RPMI8226 (cell line): ENCODE measurements at places on chromosomes 2 and 18.

DNA sequence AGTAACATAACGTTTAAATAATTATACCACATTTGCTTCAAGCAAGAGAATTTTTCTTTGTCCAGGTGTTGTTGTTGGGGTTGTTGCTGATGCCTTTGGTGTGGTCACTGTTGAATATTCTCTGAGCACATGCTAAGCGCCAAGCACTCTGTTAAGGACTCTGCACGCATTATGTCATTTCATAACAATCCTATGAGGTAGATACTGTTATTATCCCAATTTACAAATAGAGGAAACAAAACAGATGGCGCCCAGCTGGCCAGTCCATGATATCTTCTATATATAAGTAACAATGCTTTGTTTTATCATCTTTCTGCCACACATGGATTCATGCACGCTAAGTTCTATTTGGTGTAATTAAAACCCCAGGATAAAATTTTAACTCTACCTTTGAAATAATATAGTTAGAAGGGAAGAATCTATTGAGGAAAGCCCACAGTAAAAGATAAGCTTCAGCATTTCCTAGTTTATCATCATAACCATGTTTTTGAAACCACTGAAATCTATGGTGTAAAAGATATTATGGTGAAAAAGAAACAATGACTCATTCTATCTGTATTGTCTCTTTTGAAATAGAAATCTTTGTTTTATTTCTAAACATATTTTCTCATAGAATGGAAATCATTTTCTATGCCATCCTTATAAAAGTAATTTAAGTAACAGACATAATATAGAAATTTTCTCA lies 199.7 kb downstream of the PID1 start:
- DNase-seq = no peak

DNA sequence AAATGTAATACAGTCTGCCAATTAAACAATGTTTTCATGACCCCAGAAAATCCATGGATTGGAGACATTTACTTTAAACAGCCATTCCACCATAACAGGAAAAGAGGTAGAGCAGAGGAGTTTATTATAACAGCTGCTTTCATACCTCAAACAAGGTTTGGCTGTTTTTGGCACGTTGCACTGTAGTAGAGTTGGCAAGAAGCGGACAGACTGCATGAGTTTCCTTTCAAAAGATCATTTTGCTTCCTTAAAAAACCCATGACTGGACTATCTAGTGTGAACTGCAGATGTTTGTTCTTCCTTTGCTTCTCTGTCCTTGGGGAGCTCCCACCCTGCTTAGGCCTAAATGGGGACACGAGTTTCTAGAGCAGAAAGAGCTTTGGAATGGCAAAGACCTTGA lies 108.5 kb upstream of the THOC1 start:
- no peak for DNase-seq

DNA sequence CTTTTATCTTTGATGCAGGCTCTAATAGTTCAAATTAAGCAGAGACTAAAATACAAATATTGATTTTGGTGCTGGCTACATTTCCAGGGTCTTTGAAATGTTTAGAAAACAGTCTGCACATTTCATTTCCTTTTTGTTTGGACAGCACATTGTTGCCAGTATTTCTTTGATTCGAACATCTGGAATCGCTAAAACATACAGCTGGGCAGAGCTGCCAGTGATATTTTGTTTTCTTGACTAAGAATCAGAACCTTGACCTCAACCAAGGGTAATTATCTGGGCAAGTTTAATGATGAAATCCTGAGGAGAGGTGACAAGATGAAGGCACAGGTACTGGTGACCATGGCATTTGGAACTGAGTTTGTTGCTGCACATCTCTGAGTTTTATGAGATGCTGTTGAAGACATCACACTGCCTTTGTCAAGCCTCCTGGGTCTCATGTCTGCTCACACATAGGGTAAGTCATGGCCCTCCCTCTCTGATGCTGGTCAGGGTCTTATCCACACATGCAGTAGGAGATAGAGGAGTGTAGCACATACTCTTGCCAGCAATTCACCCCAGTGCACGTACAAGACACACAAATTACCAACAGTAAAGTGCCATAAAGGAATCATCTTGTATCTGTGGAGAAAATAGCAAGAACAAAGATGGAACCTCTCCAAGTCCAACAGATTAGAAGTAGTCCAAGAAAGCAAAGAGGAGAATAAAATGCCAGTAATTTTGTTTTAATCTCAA lies 391.9 kb downstream of the RND3 start:
- DNase-seq = no peak

DNA sequence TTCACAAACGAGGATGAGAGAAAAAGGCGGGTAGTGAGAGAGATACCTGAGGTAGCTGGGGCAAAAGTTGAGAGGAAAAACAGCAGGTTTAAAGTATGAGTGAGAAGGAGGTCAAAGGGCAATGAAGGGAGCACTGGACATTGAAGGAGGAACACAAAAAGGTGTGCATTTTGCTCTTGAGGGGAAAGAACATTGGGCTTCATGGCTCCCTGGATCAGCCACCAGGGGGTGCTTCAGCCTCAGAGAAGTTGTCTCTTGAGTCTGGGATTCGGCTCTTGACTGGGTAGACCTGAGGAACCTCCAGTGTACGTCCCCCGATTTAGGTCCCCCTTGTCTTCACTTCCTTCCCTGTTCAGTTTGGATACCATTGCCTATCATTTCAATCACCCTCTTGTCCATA lies 128.5 kb downstream of the RAPGEF4 start:
- DNase-seq = peak; percentile 16

- no peak for DNase-seq
Observed at GRCh38 chr2:74441690-74442482, at the start of gene RTKN. TSS of gene RTKN (minus strand) at chr2:74441937. CDS start at chr2:74441816, 121 bp downstream.

GRCh38 chr2:234725528-234726264 lies 226.1 kb upstream of the SH3BP4 start:
- DNase-seq = no peak

- DNase-seq = no peak
Observed at GRCh38 chr2:138239902-138240491, 261.6 kb upstream of the SPOPL start.

- no peak for DNase-seq
Observed at GRCh38 chr2:42921147-42921520, 128.8 kb upstream of the HAAO start.

DNA sequence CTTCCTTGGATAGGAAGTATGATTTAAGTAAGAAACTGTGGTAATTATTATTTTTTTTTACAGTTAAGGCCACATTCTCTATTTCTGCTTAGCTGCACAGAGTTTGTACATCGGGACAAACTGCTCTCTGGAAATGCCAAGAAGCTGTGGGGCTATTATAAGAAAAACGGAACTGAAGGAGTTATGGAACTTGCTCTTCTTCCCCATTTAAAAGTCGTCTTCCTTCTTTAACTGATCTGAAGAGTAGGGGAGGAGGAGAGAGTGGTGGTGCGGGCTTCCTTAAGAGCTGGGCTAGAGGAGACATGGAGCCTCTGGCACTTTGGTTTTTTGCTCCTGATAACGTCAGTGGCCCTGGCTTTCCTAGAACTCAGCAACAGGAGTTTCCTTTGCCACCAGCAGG lies 54.4 kb downstream of the RAB31 start:
- no peak for DNase-seq

DNA sequence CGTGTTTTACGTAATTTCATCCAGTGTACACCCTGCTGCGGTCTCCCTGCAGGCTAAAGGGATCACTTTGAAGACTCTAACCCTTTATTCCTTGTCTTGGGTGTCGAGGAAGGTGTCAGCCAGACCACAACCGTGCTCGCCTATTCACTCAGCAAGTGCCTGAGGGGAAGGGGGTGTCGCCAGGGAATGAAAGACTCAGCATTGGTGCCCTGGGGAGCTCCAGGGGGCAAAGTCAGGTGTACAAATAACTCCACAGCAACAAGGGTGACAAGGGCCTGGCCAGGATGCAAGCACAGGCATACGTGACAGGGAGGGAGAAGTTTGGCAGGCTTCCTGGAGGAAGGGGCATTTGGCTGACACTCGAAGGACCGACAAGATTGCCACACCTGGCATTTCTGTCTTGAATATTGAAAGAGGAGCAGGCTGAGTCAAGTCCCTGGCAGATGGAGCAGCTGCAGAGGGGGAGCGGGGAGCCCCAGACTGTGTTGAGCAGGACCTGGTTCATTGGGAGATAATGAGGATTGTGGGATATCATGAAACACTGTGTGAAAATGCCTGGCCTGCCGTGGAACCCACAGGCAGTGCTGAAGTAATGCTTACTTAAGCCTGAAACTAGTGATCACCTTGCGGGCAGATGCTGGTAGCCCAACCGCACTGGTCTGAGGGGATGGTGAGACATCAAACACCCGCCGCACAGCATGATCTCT lies 93.9 kb downstream of the RHOB start:
- DNase-seq = peak; percentile 16

DNA sequence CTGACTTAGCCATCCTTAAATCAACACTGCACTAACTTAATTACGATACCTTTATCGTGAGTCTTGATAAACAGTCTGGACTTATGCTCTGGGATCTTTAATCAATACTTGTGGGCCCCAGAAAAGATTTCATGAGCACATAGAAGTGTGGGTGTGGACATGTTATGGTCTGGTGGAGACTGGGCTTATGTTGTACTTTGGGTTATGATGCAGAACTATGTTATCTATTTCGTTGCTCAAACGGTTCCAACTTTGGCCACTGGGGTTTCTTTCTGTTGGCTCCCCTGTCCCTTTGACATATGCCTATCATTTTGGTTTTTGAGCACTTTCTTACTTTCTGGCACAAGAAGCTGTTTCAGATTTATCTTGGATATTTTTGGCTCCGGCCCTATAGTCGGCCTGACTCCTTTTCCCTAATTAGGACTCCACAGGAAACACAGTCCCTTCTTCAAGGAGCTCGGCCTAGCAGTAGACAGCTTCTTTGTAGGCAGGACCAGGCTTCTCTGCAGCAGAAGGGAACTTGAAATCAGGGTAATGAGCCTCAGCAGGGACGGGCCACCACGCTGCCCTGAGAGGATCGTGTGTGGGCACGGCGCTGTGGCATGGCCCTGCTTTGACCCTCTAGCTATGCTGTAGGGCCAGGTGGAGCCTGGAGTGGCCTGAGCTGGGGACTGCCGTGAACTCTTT lies 54.6 kb upstream of the TXNDC2 start:
- peak; percentile 6 for DNase-seq

- DNase-seq = no peak
Observed at GRCh38 chr2:111251711-111252110, 131.0 kb downstream of the BCL2L11 start.

GRCh38 chr2:18078216-18078615 lies 199.7 kb downstream of the KCNS3 start:
- no peak for DNase-seq

- no peak for DNase-seq
Observed at GRCh38 chr18:2538844-2539243, 32.5 kb downstream of the METTL4 start.

DNA sequence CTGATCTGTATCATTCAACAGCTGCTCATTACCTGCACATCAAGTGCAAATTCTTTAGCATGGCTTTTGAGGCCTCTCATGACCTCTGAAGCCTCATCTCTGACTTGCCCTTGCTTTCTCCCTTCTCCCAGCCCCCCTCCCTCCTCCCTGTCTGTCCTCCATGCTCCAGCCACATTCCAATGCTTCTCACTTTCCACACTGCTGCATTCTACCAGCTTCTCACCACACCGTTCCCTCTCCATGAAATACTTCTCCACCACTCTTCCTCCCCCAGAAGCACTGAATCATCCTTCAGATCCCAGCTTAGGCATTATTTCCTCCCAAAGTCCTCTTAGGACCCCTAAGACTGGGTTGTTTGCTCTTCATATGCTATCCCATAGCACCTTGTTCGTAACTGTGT lies 26.9 kb downstream of the GCG start:
- no peak for DNase-seq

- DNase-seq = no peak
Observed at GRCh38 chr2:190980630-190981209, 33.3 kb downstream of the STAT1 start.

DNA sequence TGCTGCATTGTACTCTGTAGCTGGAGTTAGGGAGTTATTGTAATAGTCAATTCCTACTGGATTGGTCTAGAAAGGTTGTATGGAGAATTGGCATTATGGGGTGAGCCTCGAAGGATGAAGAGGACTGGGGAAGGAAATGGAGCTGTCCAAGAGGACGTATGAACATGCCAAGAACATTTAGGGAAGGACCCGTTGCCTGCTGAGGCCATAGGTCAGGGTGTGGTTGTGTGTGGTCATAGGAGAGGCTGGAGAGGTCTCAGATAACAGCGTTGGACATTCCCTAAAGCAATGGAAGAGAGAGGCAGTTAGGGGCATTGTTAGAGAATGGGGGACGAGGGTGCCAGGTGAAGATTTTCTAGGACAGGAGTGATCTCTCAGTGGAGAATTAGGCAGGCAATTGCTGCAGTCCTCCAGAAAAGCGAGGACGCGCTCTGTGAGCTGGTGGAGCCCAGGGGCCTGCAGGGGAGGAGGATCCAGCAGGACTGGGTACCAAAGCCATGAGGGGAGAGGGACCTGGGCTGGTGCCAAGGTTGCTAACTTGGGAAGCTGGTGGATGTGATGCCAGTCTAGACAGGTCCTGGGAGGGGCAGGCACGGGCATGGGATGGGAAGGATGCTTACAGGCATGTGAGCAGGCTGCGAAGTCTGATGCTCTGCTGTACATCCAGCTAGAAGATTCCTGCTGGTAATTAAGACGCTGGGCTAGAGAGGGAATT lies 9.4 kb upstream of the PSD4 start:
- no peak for DNase-seq

DNA sequence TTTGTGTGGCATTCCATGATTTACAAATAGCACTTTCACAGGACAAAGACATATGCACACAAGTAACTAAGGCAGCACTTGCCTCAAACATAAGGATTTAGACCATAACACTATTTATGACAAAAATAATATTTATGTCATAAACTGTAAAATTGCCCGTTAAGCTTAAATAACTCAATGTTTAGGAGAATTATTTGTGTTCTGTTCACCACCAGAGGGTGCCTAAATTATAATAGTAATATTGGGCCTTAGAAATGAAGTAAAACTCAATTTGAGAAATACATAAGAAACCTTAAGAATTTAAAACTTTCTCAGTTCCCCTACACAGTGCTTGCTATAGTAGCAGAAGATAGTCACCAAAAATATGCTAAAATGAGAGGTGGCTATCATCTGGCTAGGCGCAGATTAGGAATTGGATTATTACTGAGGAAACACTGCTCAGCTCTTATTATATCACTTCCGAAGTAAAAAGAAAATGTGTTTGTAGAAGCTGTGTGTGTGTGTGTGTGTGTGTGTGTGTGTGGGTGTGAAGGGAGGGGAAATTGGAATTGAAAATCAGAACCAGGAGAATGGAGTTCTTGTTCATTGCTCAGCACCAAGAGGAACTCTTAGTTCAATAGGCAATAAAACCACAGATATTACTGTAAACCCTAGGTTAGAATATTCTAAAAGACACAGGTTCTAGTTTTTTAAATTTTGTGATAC lies 4.9 kb upstream of the CHN1 start:
- no peak for DNase-seq

DNA sequence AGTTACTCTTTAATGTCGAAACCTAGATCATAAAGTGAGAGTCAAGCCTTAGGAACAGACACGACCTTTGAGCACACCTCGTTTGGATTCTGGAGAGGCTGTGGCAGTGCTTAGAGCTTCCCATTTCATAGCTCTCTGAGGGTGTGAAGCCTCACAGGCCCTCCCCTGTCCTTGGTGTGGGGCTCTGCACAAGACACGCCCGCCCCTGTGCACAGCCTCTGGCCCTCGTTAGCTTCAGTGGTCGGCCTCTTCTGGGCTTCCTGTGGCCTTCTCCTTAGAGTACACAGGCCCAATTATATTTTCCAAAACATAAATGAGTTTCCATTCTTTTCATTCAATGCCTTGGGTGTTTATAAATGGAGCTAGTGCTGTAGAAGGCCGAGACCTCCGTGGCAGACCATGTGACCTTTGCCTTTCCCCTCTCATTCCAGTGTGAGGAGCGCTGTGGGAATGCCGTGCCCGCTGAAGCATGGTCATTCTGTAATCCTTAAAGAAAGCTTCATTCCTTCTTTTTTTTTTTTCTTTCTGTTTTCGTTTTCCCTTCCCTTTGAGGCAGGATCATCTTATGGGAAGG lies 208.6 kb downstream of the DCDC2C start:
- no peak for DNase-seq
